ENCODE measurements at places on chromosomes 11 and 22. TPM values are rescaled to one million over a fixed set of nuclear protein-coding genes. Genes with fewer than 3 reads are reported as not detected.
A peak's percentile ranks its signal among the peaks of the same experiment; 100 is the strongest.

DNA sequence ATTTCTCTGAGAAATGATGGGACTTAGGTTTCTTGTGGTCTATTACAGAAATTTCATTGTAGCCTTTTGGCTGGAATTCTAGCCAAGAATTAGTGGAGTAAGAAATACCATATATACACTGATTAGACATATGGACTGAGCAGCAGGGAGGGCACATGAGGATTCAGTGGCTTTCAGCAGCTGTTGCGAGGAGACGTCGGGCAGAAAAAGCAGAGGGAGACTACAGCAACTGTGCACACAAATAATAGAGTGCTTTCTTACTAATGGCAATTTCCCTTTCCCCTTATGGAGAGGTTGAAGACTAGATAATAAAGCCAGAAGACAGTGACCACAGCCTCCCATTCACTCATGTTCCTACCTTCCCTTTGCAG is 35.4 kb upstream of the CCDC34 start:
- no peak overlapping the region for H3K4me3 ChIP-seq
- peaks cover 70% of the 10 kb centered on the region for H3K4me1 ChIP-seq
- no peaks in the 10 kb centered on the region for H3K36me3 ChIP-seq
- H3K27ac ChIP-seq, result peak overlapping the region; percentile 81
- no peaks in the 10 kb centered on the region for H3K27me3 ChIP-seq

GRCh38 chr11:131656839-131657211 is 286.4 kb downstream of the NTM start:
- peaks cover 16% of the 10 kb centered on the region for H3K27me3 ChIP-seq
- no peak overlapping the region for H3K27ac ChIP-seq
- H3K4me1 ChIP-seq, result no peaks in the 10 kb centered on the region
- no peak overlapping the region for H3K4me3 ChIP-seq
- no peak for DNase-seq
- H3K36me3 ChIP-seq, result no peaks in the 10 kb centered on the region

DNA sequence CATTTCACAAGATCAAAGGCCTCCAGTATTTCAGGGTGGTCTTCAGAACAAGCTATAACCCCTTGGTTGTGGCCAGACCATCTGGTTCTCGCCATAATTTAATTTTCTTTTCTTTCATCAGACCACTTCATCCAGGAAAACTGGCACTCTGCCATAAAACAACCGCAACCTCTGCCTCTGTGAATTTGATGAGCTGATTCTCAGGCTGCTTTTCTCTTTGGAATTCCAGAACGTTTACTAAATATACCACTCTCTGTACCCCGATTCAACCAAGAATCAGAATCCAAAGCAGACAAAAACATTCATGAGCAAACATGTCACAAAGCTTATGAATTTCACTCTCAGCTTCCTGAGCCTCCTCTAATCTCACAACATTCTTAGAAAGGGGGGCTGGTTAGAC is 331.8 kb upstream of the SYN3 start:
- H3K27ac ChIP-seq, result no peak overlapping the region
- no peaks in the 10 kb centered on the region for H3K36me3 ChIP-seq
- H3K4me3 ChIP-seq, result no peak overlapping the region
- H3K4me1 ChIP-seq, result no peaks in the 10 kb centered on the region
- H3K27me3 ChIP-seq, result no peaks in the 10 kb centered on the region

- H3K27me3 ChIP-seq, result peaks cover 5% of the 10 kb centered on the region
- no peak for DNase-seq
- H3K27ac ChIP-seq, result no peak overlapping the region
- H3K36me3 ChIP-seq, result no peaks in the 10 kb centered on the region
These were observed 167.1 kb upstream of the TTC12 start for GRCh38 chr11:113147249-113147648.

SLC5A1 gene
- 0.03 TPM for total RNA-seq

DNA sequence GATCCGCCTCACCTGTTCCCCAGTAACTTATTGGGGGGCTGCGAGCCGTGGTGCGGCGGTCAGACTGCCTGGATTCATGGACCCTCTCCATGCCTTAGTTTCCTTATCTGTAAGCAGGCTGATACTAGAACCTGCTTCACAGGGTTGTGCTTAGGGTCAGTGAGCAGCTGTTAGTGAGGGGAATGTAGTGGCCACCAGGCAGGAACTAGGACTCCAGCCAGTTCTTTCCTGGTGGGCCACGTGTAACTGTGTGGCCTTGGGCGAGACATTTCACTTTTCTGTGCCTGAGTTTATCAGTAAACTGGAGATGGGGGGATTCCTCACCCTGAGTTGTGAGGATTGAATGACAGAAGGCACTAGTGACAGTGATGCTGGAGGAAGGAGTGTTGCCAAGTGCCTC is 24.8 kb downstream of the MCM5 start:
- H3K27ac ChIP-seq, result no peak overlapping the region
- no peak overlapping the region for H3K4me3 ChIP-seq
- H3K36me3 ChIP-seq, result no peaks in the 10 kb centered on the region
- DNase-seq, result no peak

DNA sequence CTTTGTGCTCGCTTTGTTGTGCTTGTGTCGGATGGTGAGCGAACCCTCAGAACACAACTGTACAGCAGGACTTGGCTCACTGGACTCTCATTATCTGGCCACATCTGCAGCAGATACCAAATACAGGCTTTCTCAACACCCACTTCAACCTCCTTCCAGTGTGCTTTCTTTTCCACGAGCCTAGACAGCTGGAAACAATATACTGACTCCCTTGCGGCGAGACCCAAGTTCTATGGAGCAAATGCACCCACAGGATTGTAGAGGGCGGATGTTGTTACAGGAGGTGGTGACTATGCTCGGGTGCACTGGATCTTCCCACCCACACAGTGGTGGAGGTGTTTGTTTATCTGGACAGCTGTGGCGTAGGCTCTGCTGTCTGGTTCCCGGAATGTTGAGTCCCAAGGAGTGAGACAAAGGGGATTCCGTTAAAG is 204.3 kb downstream of the TENM4 start:
- H3K4me1 ChIP-seq, result no peaks in the 10 kb centered on the region
- H3K36me3 ChIP-seq, result no peaks in the 10 kb centered on the region
- H3K27me3 ChIP-seq, result peaks cover 4% of the 10 kb centered on the region
- no peak for DNase-seq
- H3K27ac ChIP-seq, result no peak overlapping the region

ASCL2 gene
- not detected for total RNA-seq

Data from Panc1 (cell line).